ENCODE measurements at places on chromosomes 12 and 14.

- no peak for DNase-seq
Observed at GRCh38 chr14:56098021-56098420, 20.2 kb upstream of the PELI2 start.

GRCh38 chr12:131351319-131352028 lies 359.4 kb upstream of the SFSWAP start:
- DNase-seq, result no peak

DNA sequence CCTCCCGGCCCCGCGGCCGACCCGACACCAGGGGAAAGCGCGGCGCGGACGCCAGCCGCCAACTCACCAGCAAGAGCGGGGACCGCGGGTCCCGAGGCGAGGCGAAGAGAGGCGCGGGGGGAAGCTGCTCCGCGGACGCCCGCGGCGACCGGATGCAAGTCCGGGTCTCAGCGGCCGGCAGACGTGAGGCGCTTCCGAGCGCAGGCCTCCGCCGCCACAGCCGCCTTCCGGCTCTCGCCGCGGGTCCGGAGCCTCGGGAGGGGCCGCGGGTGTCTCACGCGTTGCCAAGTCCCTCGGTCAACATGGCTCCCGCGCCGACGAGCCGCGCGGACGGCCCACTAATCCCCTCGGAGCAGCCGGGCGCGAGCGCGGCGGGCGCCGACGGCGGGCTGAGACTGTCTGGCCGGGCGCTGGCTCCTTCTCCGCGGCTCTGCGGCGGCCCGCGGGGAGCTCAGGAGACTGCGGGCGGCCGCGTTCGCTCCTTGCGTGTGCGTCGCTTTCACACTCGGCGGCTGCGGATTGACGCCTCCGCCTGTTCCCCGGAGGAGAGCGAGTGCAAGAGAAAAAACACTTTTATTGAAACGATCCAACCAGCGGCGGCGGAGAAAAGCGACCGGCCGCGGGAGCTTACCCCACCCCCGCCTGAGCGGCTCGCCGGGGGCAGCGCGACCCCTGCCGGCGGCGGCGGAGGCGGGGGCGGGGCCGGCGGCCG lies at the start of gene CDK17:
Gene CDK17, minus strand, starts transcription at position 521 of the 712 bp plus-strand sequence. CDS start 65,603 bp downstream, outside the sequence.
- DNase-seq, result peak; percentile 94

DNA sequence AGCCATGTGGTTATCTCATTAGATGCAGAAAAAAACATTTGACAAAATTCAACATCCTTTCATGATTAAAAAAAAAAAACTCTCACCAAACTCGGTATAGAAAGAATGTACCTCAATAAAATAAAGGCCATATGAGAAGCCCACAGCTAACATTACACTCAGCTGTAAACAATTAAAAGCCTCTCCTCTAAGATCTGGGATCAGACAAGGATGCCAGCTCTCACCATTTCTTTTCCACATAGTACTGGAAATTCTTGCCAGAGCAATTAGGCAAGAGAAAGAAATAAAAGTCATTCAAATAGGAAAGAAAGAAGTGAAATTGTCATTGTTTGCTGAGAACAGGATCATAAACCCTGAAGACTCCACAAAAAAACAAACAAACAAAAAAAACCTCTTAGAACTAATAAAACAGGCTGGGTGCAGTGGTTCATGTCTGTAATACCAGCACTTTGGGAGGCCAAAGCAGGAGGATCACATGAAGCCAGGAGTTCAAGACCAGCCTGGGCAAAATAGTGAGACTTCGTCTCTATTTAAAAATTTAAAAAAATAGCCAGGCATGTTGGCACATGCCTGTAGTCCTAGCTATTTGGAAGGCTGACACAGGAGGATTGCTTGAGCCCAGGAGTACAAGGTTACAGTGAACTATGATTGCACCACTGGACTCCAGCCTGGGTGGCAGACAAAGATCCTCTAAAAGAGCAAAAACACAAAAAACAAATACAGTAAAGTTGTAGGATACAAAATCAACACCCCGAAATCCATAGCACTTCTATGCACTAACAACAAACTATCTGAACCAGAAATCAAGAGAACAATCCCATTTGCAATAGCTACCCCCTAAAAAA lies 114.4 kb downstream of the FOXA1 start:
- no peak for DNase-seq

GRCh38 chr12:24125280-24125679 lies 175.8 kb upstream of the SOX5 start:
- DNase-seq, result no peak

Data from CD4-positive, alpha-beta T cell treated with Interleukin-2 at 100 ng/mL for 4 hours (primary cell).